ENCODE measurements at places on chromosomes 16 and 17.

DNA sequence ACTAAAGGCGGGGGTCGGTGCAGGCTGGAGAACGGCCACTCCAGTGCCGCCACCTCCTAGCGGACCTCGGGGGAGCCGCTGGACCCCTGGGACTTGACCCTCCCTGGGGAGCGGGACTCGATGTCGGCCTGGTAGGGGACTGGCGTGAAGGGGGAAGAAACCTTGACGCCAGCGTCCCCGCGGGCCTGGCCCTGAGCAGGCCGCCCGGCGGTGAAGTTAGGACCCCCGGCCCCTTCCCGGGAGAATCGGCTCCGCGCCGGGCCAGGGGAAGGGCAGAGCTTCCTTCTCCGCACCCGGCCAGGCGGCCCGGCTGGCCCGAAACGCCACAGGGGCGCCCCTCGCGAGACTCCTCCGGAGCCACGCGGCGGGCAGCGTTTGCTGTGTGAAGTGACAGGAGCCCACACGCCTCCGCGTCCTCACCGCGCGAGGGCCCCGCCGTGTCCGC is 389 bp downstream of the DUS1L start:
- DNase-seq, result peak; percentile 25

- no peak for DNase-seq
Measured at GRCh38 chr17:57355090-57355859, 99.0 kb downstream of the MSI2 start.

DNA sequence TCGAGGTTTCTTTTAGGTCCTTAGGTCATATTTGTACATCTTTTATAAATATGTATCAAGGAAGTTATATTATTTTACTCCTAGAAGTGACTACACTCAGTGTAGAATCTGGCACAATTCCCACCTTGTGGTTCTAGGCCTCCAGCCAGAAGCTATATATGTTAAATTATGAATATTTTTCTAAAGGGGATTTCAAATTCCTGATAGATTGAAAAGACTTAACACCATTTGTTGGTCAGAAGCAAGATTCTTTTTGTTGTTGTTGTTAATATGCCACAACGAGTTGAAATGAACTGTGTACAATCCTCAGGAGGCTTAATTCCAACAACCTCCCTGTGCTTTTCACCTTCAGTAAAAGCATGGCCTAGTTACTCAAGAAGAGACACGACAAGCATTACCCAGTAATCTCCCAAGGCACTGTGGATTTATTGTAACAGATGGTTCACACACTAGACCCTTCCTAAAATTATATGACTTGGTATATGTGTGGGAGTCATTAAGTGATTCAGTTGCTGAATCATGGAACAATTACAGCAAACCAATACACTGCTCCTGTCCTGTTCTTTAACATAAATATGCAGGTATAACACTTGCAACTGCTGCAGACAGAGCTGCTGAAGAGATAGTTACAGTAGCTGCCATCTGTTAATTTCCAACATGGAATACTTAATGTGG is 964.4 kb upstream of the GOT2 start:
- DNase-seq, result no peak

DNA sequence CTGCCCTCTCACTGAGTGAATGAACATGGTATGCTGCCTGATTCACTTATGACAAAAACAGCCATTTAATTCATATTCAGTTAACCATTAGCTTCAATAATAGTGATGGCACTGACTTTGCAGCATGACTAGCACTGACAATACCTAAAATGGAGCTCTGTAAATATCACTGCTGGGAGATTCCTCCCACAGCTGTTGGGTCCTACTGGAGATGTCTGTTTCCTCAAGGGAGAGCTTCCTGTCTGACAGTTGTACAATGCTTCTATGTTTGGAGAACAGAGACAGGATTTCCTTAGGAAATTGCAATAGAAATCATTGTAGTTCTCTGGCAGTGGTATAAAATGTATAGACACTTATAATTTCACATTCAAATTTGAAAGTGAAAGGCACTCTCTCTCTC is 695.9 kb upstream of the CDH8 start:
- DNase-seq, result no peak

DNA sequence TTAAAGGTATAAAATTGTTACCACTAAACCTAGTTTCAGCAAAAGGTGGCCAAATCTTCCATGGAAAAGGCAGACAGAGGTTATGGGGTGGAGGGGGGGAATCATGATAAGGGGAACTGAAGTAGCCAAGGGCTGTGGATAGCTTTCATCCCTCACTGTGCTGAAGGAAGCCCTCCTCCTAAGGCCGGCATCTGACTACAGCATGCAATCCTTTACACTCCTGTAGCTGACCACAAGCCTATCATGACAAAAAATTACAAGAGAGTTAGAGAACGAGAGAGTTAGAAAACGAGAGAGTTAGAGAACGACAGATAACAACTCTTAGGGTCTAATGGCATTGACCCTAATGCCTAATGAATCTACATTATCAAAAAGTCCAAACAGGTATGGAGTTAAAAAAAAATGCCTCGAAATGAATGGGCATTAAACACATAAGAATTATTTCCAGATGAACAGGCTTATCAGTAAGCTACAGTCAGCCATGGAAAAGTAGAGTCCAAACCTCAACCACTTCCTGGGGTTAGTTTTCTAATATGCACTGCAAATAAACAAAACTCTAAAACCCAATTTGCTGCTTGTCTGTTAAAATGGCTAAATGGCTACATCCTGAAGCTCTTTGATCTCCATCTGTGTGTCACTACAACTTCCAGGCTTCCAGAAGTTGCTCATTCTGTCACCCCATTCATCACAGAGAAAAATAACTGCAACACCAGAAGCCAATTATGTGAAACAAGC is 29.7 kb downstream of the DUSP14 start:
- DNase-seq, result no peak

DNA sequence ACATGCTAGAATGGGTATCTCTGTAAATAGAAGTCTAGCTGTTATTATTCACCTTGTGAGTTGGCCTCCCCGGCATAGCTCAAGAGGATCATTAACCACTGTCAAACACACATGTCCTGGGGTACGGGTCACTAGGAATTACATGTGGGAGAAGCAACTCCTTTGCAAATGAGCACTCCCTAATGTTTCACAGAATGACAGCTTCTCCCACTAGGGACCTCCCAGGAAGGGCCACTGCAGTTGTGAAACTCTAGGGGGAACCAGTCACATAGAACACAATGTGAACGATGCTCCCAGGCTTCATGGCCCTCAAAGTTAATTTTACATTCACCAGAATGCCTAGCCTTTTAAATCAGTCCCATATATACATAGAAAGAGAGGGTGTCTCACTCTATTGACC is 12.4 kb upstream of the ZNF19 start:
- no peak for DNase-seq

DNA sequence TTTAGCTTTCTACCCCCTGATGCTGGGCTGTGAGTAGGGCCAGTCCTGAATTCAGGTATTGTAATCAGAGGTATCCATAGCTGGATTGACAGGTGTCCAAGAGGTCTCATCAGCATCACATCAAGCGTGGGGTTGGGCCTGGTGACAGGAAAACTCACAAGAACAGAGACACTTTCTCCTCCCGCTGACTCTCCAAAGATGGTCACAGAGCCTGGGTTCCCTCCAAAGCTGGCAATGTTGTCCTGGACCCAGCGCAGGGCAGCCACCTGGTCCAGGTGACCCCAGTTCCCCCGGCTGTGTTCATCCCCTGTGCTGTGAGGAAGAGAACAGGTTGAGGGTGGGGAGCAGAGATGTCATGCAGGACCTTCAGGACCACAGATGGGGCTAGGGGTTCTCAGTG is 11.7 kb downstream of the CES1 start:
- DNase-seq, result no peak

Data from activated T-helper 2 cell treated with anti-CD3 and anti-CD28 coated beads, Interferon-gamma antibody, Interleukin-2, Interleukin-4, amounts not matched to agents 10 μg/mL and 5 μg/mL and 100 μg/mL, durations not matched to agents 14 hours and 24 hours and 36 hours (primary cell).